Omental fat pad (tissue), 4 donors: ENCODE measurements at places on chromosomes 2 and 18.

GRCh38 chr2:59903994-59904544, 649.4 kb downstream of the BCL11A start:
- no peak for DNase-seq

DNA sequence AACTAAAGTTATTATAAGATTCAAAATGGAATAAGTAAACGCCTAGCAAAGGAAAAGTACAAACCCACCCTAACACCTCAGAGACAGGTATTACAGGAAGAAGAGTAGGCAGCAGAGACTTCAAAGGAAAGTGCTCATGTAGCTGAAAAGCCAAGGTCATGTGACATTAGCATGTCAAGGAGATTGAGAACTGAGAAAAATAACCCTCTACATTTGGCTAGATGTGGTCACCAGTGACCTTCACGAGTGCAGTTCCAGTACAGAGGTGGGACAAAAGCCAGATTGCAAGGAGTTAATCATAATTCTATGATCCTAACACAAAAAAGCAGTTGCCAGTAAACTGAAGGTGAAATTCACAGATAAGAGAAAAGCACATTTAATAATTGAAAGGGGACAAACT, 252.7 kb downstream of the ZEB2 start:
- DNase-seq = no peak

DNA sequence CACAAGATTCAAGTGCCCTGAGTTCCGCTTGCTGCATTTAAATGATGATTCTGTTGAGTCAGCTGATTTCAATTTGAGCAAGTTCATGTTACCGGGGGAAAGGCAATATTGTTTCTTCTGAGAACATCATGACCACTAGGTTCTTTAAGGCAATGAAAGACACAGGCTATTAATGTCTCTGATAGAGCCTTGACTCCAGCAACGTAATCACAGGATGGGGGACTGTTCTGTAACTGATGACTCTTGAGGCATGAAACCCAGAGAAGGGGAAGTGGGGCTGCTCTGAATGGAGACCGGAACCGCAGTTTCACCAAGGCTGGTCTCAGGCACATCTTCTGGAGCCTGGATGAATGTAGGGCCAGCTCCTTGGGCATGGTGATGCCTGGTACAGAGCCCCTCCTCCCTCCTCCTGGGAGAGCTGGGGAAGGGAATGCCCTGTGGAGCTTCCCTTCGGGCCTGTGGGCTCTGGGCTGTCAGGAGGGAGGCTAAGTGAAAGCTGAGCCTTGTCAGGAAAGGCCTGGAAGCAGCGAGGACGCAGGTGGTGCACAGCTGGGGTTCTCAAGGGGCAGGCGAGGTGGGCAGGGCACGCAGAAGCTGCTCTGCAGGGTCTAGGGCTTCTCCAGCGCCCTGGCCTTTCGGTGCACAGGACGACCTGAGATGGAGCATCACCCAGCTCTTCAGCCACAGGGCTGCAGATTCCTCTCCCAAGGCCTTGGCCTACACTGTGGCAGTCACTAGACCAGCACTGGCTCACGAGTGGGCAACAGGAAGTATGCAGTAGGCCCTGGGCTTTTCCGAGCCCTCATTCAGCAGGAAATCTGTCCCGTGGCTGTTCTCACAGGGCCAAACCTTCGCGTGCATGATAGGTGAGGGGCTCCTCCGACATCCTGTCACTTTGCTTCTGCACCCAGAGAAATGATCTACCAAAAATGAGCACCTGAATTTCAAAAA, 36.6 kb upstream of the PRLH start:
- DNase-seq = no peak

DNA sequence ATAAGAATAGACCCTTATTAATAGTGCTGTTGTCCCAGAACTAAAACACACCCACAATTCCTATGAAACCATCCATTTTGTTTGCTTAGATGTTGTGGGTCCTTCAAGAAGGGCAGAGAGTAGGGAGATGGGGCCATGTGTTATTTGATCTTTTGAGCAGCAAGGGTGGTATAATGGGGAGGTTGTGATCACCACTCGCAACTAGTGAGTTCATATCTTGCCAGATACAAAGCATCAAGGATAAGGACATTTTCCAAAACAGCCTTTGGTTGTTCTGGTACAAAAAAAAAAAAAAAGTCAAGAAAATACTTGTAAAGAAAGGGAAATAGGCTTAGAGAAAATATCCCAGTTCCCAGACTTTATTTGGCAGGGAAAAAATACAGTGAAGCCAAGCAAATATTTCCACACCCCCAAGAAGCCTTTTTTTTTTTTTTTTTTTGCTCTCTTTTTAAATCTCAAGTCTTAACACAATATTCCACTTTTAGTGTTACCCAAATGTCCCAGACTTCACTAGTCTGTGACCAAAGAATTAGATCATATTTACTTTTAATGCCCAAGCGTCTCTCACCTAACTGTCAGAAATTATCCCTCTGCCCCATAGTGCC, 54.1 kb downstream of the ANTXR1 start:
- DNase-seq = no peak

GRCh38 chr2:88489181-88489580, 36.7 kb upstream of the FOXI3 start:
- no peak for DNase-seq

- no peak for DNase-seq
Observed at GRCh38 chr2:890214-890613, 60.4 kb upstream of the SNTG2 start.

DNA sequence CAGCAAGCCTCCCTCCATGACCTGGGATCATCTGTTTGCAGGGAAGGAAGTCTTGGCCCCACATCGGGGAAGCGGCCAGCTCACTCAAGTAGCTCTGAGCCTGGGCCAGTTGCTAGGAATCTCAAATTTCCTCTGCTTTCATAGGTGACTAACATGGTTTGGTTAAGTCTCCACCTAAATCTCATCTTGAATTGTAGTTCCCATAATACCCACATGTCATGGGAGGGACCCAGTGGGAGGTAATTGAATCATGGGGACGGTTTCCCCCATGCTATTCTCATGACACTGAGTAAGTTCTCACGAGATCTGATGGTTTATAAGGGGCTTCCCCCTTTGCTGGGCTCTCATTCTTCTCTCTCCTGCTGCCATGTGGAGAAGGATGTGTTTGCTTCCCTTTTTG, 75.2 kb downstream of the LBH start:
- DNase-seq = no peak

DNA sequence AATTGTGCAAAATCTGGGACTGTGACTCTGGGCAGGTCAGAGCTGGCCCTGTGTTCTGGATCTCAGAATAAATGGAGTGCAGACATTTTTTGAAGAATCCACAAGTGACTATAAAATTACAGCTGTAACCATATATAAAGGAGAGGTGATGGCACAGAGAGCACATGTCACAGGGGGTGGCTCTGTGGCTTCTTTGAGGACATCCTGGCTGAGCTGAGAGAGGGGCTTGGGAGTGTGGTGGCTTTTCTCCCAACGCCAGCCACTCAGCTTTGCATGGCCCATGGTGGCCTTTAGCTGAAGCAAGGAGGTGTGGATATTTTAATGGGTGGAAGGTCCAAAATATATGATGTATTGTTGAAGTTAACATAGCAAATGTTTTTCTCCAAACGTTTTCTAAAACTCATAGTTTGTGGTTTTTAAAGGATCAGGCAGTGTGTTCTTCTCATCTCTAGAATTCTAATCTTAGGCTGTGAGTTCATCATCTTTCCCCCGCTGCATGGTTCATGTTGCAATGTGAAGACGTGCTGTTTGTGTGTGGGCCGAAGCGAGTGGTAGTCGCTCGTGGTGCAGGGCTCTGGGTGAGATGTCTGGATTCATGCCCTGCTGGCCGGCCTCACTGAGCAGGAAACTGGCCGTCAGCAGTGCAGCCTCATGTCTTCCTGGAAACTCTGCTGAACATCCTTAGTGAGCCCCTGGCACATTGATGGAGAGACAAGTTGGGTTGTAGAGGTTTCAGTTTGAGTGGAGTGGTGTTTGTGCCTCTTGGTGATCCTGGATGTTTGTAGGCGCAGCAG, 109.9 kb downstream of the ZNF236 start:
- DNase-seq = no peak
